ENCODE measurements at places on chromosomes 13 and 19.

GRCh38 chr13:66405908-66406802 lies 824.0 kb downstream of the PCDH9 start:
- DNase-seq = no peak

DNA sequence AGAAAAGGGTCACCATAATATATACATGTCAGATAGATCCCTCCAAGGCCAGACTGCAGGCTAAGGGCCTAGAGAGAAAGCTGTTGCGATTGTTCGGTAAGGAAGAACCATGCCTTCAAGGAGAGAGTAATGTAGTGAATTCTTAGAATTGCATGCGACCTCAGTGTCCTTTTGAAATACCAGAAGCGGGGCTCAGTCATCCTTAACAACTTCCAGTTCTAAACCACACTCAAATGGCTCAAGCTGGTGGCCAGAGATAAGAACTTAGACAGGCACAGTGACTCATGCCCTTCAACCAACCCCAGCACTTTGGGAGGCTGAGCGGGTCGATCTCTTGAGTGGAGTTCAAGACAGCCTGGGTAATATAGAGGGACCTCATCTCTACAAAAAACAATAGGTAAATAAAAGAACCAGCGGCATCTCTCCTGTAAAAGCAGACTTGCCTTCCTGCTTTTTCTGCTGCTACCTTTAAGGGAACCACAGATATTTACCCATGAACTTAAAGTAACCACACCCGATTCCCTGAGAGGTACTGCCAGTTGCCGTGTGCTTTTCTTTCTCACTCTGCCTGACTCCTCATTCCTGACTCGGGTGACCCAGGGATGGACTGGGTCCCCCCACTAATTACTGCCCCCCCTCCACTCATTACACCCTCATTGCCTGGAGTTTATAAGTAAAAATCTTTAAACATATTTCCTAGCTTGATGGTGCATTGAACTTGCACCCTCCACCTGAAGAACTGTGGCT lies 15.4 kb upstream of the SIGLEC6 start:
- DNase-seq = no peak

DNA sequence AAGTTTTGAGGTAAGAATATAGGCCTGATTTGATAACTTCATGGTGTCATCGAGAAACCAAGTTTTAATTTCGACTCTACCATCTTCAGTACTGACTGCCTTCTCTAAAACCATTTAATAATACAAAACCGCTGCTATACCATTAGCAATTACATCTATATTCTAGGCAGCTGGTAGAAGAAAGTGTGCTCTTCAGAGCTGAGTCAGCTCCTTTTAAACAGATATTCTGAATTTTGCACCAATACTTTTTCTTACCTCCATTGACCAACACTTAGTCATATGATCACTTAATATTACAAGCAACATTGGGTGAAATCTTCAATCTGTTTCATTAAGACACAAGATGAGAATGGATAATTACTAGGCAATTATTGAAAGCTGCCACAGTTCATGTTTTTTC lies 1667.8 kb downstream of the PCDH9 start:
- no peak for DNase-seq

GRCh38 chr13:112218416-112218815 lies 151.5 kb downstream of the SOX1 start:
- no peak for DNase-seq

GRCh38 chr19:45327404-45328143 lies 4.9 kb upstream of the CKM start:
- no peak for DNase-seq

DNA sequence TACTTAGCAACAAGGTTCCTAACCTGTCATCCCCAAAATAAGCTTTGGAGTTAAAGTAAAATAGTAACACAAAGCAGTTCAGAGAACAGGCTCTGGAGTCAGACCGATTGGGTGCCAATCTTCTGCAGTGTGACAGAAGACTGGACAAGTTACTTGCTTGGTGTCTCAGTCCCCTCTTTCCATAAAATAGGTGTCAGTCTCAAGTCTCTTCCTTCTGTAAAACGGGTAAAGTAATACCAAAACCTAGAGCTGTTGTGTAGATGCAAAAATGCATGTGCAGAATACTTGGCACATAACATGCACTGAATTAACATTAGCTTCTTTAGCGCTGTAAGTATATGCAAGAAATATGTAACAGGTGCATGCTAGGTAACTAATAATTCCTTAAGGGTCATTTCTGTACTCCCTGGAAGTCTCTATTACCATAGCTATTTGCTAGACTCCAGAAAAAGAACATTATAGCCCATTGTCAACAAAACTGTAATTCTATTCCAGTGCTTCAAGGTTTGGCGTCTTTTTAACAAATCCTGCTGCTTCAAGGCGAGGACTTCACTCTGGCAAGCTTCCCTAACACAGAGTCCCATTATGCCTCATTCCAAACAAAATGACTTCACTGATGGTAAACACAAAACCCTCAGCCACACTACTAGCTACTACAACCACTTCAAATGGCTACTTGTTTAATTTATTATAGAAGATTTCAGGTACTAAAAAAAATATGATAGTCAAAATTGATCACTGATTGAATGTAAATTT lies 32.8 kb downstream of the ELF1 start:
- no peak for DNase-seq

GRCh38 chr13:97329331-97329730 lies 104.6 kb upstream of the RAP2A start:
- no peak for DNase-seq

DNA sequence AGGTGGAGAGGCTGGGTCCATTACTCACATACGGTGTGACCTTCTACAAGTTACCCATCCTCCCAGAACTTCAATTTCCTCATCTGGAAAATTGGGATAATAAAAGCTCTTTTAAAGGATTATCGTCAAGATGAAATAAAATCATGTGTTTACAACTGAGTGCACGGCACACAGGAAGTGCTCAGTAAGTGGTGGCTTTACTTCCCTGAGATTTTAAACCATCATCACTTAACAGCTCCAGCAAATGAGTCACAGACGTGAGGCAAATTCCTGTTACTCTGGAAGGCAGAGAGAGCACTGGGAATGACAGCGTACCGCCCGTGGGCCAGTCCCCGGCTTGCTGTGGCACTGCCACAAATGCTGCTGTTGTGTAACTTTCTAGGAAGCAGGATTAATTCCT lies 64.1 kb downstream of the MRPL57 start:
- no peak for DNase-seq

- DNase-seq = no peak
These were observed 113.9 kb upstream of the UBL3 start for GRCh38 chr13:29964181-29964845.

DNA sequence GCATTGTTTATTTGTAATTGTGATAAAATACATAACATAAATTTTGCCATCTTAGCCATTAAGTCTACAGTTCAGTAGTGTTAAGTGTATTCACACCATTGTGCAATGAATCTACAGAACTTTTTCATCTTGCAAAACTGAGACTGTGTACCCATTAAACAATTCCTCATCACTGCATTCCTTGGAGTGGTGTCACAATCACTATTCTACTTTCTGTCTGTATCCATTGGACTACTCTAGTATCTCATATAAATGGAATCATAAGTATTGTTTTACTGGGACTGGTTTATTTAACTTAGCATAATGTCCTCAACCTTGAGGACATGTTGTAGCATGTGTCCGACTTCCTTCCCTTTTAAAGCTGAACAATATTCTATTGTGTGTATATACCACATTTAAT lies 36.8 kb downstream of the UFM1 start:
- no peak for DNase-seq

GRCh38 chr19:34838753-34839431 lies 65.9 kb upstream of the ZNF599 start:
- DNase-seq = no peak

GRCh38 chr19:13796301-13797057 lies 1.2 kb downstream of the ZSWIM4 start:
- no peak for DNase-seq

DNA sequence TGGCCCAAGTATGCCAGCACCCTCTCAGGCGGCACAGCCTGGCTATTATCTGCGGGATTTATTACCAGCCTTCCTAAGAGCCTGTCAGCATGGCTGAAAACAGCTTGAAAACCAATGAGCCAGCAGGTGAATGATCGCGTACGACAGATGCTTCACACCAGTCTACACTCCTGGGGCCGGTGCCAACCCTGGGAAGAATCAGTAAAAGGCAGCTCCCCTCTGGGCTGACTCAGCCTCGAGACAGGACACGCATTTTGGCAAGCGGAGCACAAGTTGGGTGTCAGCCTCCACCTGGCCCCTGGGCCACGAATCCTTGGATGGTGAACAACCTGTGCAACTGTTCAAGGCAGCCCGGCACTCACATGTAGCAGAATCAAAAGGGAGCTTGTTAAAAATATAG lies 15.6 kb downstream of the EMP3 start:
- no peak for DNase-seq

DNA sequence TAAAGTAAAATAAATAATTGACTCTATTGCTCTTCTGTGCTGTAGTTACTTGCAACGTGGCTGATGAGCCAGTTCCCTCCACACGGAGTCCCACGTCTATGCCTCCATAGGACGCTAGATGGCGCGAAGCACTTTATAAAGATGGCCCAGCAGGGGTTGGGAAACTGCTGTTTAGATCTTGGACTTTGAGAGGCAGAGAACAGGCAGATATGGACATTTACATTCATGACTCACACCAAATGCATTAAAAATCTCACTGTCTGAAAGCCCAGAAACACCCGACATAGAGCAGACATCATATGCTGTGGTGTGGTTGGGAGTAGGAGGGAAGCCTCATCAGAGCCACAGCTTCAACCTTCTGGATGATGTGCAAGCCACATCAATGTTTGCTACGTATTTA lies 643.1 kb upstream of the ARGLU1 start:
- peak; percentile 10 for DNase-seq

Measured in activated naive CD4-positive, alpha-beta T cell (primary cell).